ENCODE measurements at places on chromosomes 3 and 15. TPM values are rescaled to one million over a fixed set of nuclear protein-coding genes. Genes with fewer than 3 reads are reported as not detected.

The GOLGA6L6 gene
- not detected for total RNA-seq

The MB21D2 gene
- 30.3 TPM for total RNA-seq

The PHC3 gene
- 17.2 TPM for total RNA-seq

The GHSR gene
- not detected for total RNA-seq

The CDCP1 gene
- total RNA-seq: 1.6 TPM

The HTR3E gene
- total RNA-seq: not detected

The PDZRN3 gene
- not detected for total RNA-seq

The GOLGA6B gene
- total RNA-seq: not detected

The AP3B2 gene
- not detected for total RNA-seq

The CNTN3 gene
- not detected for total RNA-seq

The HEXA gene
- total RNA-seq: 72.6 TPM

The TMEM207 gene
- not detected for total RNA-seq

The SEMA3G gene
- 3.5 TPM for total RNA-seq

The RETNLB gene
- total RNA-seq: not detected

The COL8A1 gene
- 81.4 TPM for total RNA-seq

The POU1F1 gene
- not detected for total RNA-seq

The UROC1 gene
- not detected for total RNA-seq

The RBM15B gene
- 28.4 TPM for total RNA-seq

The MCTP2 gene
- total RNA-seq: 0.67 TPM

Measured in mammary microvascular endothelial cell (primary cell).